ENCODE measurements at places on chromosomes 5 and 9.

GRCh38 chr5:135894276-135894675 lies 1.4 kb downstream of the IL9 start:
- no peak for ATAC-seq

DNA sequence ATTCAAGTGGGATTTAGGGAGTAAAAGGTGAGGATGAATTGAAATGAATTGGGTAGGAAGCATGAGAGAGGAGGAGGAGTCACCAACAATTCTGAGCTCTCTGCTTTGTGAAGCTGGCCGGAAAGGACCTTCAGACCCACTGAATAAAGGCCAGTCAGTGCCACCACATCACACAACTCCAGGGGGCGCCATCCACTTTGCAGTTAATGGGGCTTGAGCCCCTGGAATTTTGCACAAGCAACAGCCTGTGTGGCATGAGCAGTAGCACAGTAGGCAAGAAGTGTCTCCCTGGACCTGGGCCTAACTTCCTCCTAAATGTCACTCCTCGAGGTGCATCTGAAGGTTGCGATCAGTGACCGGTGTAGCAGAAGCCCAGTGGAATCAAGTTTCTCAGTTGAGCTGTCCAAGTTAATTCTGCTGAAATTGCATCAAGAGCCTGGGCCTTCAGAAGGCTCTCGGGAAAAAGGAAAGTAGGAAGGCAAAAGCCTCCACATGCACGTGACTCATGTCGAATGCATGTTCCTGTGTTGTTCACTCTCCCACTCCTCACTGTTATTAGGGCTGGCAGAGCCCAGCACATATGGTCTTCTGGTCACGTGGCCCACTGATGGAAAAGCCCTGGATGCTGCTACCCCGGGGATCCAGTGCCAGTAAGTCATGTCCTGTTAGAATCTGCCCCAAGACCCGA lies 27.8 kb upstream of the GLIS3 start:
- ATAC-seq, result peak; percentile 89

DNA sequence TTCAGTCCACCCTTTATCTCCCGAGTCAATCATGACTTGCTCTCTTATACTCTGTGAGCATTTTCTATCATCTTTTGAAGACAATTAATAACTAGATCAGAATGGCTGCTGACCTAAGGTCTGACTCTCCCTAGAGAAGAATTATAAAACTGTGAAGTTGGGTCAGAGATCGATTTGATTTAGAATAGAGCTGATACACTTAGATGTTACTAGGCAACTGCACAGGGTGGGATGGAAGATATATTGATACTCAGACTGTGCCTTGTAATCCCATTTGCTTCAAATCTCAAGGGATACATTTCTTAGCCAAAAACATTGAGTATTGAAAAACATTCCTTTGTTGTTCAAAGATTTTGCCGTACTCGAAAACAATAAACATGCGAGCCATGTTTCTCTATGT lies 106.0 kb upstream of the NMUR2 start:
- ATAC-seq, result no peak

DNA sequence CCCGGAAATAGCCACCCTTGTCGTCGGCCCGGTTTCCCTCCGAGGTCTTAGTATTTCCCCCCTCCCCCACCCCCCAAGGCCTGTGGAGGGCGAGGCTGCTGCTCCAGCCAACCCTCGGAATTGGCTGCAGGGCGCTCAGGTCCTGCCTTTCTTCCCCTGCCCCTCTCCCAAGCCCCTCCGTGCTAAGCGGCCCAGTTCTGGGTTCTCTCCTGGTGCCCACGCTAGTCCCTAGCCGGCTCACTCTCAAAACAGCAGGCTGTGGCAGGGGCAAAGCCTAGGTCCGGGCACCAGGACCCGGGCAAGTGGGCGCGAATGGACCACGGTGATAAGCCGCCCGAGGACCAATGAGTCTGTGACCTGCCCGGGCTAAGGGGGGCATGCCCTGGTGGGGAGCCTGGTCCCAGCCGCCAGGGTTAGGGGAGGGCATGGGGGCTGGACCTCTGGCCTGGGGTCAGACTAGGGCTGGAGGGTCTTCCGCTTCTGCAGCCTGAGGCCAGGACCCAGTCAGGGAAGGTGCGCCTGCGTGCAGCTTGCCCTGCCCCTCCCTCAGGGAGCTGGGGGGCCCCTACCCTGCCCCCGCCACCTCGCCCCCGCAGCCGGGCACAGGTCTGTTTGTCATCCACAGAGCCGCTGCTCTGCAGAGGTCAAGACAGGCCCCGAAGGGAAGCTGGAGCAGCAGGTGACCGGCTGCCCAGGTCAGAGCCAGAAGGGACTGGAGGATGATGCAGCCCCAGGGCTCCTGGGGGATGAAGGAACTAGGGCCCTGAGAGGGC lies 5.0 kb upstream of the IRX4 start:
- no peak for ATAC-seq

GRCh38 chr5:14495301-14495700 lies 86.3 kb upstream of the OTULINL start:
- no peak for ATAC-seq

GRCh38 chr5:139841549-139841948 lies 45.9 kb downstream of the PSD2 start:
- ATAC-seq, result no peak

DNA sequence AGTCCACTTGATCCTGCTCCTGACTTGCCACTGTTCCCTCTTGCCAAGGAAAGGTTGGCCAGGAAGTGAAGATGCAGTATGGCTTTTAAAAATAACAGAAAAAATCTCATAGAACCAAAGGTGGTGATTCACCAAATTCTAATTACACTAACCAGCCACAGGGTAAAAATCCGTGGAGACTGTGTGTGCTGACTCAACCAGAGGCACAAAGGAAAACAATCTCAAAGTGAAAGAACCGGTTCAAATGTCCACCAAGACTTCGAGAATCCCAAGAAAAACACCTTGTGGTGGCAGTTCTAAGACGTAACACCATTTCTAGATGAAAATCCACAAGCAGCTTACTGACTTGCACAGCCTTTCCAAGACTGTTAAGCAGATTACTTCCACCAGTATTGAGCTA lies 279.1 kb downstream of the TLE1 start:
- peak; percentile 63 for ATAC-seq

DNA sequence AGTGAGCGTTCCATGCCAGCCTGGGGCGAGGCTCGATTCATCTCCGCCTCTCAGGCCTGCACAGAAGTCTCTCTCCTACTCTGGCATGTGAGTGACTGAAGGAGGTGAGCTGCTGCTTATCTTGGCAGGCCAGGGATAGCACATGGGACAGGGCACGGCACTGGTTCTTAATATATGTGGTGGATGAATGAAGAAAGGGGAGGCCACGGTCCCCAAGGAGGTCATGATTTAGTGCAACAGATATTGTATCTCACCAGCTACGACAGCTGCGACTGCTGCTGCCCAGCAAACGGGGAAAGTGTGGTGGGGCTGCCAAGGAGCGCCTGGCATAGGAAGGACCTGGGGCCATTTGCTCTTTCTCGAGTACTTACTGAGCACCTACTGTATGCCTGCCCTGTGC lies 19.3 kb upstream of the MAPK9 start:
- ATAC-seq, result no peak

DNA sequence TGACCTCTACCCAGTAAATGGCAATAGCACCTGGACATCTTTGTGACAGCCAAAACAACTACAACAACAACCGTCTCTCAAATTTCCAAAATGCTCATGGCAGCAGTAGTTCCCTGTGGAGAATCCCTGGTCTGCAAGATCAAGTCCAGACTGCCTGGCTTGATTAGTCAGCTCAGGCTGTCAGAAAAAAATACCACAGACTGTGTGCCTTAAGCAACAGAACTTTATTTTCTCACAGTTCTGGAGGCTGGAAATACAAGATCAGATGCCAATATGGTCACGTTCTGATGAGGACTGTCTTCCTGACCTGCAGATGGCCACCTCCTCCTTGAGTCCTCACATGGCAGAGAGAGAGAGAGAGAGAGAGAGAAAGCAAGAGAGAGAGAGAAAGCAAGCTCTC lies 52.3 kb upstream of the MOCS2 start:
- ATAC-seq, result no peak

DNA sequence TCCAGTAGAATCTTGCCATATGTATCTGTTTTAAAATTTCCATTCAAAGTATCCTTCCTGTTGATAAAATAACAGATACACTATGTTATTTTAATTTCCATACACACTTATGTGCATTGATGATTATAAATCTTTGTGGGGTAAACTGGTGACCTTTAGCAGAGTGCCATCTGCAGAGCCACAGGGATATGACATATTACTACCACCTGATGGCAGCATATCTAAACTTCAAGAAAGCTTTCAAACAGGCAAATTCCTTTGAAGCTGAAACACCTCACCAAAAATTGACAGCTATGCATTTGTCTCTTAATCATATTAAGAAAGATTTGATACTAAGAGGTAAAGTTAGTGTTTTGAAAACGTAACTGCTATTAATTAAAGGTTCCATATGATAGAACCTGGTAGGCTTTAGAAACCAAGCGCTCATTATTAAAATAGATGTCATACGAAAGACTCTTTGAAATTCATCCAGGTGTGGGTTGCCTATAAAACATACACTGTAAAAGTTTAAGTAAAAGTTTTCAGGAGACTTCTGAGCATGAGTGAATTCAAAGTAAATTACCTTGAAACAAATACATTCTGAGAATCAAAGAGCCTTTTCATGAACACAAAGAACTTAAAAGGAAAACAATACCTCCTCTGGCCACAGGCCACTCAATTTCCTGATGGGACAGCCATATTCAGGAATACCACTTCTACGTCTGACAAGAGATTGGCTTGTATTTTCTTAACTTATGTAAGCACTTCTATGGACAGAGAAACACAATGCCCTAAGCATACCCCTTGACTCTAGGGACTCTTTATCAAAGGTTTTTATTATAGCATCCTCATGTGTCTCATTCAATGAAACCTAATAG lies 93.3 kb downstream of the KIAA0825 start:
- peak; percentile 79 for ATAC-seq

- ATAC-seq, result no peak
These were observed 1.5 kb upstream of the STOM start for GRCh38 chr9:121371495-121372061.

DNA sequence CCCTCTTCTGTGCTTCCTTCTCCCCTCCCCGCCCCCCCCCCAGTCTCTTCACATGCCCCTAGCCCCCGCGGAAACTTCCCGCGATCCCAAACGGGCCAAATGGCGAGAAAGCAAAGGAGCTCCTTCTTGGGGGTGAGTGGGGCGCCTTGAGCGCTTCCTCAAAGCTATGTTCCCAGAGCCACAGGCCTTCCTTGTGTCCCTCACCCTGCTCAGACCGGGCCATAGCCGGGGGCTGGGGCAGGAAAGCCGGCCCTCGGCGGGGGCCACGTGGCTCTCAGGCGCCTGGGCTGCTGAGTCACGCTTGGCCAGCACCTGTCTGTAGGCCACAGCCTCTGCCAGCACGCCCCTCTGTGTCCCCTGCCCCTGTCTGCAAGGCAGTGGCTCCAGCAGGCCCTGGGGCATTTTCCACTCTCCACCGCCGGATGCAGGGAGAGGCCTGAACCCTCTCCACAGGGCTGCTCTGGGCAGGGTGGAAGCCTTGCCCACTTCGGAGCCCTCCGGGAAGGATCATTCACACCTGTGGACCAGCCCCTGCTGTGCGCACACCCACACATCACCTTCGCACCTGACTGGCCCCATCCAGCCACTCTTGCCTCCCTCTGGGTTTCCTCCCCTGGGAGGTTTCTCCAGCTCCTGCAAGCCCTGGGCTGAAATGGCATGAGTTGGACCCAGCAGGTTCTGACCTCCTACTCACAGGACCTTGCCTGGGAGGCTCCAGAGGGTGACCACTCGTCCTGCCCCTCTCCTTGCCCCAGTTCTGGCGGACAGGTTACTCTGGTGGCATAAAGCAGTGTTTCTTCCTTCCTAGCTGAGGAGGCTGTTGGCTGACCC lies 1.2 kb upstream of the SQSTM1 start:
- peak; percentile 13 for ATAC-seq

- ATAC-seq, result no peak
These were observed 2.6 kb upstream of the MSX2 start for GRCh38 chr5:174721530-174722432.

- ATAC-seq, result peak; percentile 72
These were observed 197.9 kb upstream of the ADAMTS16 start for GRCh38 chr5:4941957-4942830.

DNA sequence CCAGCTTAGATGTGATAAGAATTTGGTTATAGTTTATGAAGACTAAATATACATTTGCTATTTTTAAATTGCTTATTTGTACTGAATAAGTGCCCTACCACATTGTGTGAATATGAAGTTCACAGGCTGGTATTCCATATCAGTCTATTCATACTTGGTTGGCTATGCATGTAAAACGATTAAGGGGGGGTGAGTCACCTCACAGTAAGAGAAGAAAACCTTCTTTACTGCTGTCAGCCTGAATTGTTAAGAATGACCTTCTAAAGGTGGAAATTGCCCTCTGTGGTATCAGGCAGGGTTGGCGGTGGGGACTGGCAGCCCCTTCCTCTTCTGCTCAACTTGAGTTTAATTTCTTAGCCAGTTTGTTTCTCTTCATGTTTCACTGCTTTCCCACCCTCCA lies 127.0 kb upstream of the RPS23 start:
- 0 out of 3 replicates have a peak, but pooled peaks have one; percentile 36 for ATAC-seq

DNA sequence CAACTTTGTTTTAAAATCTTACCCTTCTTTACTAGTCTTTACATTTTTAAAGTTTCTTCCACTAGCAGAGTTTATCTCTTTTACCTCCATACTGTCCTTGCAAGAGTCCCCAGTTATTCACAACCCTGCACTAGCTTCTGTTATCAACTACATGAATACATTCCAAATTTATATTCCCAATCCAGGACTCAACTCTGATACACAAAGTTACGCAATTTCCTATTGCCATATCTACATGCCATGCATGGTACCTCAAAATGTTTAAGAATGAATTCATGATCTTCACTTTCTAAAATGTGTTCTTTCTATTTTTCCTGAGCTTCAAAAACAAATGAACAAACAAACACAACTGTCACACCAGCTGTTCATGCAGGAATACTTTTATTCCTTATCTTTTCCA lies 668.7 kb downstream of the CDH18 start:
- ATAC-seq, result no peak

DNA sequence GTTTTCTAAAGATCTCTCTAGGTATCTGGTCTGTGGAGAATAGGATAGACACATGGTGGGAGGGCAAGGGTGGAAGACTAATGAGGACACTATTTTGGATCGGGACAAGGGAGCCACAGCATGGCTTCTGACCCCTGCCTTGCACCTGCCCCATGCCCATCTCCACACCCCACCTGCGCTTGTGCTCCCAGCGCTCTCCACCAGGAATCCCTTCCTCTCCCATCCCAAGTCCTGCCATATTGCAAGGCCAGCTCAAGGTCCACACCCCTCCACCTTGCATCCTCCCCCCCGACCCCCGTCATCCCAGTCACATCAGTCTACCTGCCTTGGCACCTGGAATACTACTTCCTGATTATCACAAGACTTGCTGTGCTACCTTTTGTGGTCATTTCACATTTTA lies 44.2 kb upstream of the RETREG1 start:
- no peak for ATAC-seq

DNA sequence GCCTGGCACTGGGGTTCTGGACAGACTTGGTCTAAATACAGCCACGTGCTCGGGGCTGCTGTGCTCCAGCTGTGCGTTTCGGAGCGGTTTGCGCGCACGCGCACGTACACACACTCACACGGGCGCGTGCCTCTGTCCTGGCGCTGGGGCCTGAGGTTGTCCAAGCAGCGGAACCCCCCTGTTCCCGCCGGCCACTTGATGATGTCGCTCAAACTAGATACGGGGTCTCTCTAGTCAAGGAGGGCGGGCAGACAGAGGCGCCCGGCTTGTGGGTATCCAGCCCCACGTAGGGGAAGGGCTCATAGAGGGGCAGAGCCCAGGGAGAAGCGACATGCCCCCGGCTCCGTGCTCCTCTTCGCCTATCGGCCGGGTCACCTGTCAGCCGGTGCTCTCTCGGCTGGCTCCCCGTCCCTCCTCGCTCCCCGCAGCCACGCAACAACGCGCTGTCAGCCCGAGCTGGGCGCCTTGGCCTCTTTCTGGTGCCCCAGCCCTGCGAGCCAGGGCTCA lies 8.9 kb downstream of the NR2F1-AS1 start:
- ATAC-seq, result no peak
